Stimulated activated naive CD4-positive, alpha-beta T cell (primary cell): ENCODE measurements at places on chromosomes 5 and 9.

DNA sequence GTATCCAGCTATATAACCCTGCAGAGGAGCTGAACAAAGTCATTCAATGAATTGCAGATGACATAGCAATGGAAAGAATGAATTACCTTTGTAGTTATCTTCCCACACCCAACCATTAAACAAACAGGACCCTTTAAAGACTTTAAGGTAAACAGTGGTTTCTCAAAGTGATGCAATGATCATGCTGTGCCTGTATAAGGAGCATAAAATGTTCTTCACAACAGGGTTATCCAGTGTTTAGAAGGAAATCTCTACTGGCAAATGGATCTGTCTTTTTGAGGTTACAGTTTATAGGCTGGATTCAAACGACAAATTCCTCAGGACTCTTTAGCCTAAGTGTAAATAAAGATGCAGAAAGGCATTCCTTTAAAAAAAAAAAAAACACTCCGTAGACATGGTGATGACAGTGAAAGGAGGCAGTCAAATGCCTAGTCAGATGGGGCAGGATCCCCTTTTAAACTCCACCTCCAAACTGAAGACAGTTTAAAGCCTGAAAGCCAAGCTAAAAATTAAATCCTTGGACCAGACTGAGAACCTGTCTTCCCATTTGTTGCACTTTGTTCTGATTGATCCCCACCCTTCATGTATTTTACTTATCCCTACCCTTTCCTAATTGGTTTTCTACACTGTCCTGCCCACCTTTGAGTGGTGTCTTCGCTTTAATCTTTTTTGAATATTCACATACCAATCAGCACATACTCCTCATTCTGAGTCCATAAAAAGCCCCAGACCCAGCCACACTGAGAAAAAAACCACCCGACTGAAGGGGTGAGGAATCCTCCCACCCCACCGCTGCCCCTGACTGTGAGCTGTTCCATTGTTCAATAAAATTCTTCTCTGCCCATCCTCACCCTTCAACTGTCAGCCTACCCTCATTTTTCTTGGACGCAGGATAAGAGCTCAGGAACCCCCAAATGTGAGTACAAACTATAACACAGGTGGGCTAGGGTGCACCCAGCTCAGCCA, 761.3 kb upstream of the DMAC1 start:
- DNase-seq = no peak

DNA sequence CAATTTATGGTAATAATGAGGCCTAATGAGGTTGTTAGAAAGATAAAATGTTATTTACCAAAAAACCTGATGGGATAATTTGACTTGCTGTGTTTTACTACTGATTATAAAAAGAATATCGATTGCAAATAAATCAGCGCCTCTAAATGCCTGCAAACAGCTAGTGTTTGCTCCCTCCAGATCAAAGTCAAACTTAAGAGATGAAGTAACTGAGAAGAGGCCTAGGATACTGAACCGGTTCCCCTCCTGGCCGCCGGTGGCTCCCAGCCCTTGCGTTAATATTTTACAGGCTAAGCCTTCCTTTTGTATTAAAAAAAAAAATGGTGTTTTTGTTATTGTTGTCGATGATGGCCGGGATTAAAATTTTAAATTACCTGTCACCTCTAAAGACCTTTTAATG, 2.6 kb downstream of the IRX1 start:
- no peak for DNase-seq

DNA sequence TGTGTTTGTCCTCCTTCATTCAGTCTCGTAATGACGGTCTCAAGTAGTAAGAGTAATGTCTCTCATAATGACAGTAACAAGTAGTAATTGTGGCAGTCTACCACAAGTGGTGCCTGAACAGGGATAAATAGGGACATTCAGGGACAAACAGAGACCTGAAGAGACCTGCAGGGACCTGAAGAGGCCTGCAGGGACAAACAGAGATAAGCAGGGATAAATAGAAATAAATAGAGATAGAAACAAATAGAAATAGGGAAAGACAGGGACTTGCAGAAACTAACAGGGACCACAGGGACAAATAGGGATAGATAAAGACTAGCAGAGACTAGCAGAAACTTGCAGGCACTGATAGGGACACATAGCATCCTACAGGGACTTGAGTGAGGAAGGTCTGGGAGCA, 7.9 kb downstream of the UGT3A2 start:
- DNase-seq = no peak

DNA sequence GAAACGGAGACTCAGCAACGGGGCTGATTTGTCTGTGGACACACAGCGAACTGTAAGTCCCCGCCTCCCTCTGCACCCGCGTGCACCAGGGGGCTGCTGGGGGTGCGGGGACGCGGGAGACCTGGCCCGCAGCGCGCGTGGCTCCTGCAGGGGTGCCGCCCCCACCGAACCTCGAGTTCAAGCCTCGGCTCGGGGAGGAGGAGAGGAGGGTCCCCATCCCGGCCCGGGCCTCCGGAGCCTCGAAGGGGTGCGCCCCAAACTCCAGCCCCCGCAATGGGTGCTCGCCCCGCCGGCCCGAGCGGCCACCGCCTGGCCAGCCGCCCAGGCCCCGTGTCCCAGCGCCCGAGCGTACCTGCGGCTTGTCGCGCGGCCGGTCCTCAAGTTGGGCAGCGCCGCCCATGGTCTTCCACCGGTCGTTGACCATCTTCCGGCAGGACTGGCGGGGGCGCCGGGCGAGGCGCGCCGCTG, 829 bp downstream of the FIBCD1 start:
- DNase-seq = no peak

GRCh38 chr5:110045158-110045557, 355.4 kb downstream of the MAN2A1 start:
- no peak for DNase-seq

GRCh38 chr5:173721601-173722232, 105.3 kb upstream of the BOD1 start:
- no peak for DNase-seq

- DNase-seq = no peak
Measured at GRCh38 chr5:32311404-32312196, 1.1 kb downstream of the MTMR12 start.

DNA sequence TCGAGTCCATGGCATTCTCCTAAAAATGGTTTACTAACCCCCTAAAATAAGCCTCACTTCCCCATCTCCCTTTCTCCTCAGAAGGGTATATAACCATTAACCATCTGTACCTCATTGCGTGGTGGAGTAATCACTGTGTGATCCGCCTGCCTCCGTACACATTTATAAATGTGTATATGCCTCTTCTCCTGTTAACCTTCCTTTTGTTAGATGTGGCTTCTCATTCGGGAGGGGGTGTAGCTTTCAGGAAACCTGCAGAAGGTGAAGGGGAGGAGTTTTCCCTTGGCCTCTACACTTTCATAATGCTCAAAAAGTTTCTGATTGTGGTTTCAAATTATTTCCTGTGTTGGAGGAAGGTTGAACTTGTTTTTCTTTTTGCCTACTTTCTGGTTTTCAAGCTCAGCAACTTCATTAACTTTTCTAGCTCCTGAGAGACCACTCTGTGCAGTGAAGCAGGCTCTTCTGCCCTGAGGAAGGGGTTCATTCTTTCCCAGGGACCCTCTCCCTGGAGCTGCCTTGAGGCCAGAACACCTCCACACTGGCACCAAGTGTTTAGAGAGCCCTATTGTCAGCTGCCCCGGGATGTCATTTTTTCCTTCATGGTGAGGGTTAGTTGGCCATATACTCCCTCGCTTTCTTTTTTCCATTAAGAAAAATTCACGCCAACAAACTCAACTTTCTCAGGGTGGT, 46.9 kb downstream of the RASGRF2 start:
- peak; percentile 86 for DNase-seq

GRCh38 chr5:35830587-35830986, 26.1 kb upstream of the IL7R start:
- peak; percentile 81 for DNase-seq

DNA sequence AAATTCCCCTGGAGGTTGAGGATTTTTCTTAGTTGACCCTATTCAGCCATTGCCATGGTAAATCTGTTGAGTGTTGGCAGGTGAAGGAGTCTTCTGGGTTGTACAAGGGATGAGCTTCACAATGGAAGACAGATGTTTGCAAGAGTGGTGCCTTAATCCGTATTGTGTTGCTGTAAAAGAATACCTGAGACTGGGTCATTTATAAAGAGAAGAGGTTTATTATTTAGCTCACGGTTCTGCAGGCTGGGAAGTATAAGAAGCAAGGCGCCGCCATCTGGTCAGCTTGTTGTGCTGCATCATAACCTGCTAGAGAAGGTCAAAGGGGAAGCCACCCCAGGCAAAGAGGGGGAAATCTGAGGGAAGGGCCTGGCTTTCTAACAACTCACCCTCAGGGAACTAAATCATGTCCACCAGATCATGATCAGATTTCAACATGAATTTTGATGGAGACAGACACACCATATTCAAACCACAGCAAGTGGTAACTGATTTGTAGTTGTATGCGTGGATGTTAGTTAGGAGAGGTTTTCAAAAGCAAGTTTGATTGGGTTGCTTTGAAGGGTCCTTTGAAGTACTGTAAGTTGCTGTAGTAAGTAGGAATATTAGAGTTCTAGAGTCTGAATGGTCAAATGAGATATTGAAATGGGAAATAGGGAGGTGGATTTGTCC, 2.5 kb downstream of the TNPO1 start:
- DNase-seq = peak; percentile 45

- no peak for DNase-seq
Measured at GRCh38 chr9:134348404-134349155, 22.3 kb downstream of the RXRA start.

GRCh38 chr9:133632806-133633680, 3.1 kb upstream of the DBH start:
- no peak for DNase-seq

- peak; percentile 66 for DNase-seq
Measured at GRCh38 chr5:176543428-176544182, 5.5 kb upstream of the CDHR2 start.

GRCh38 chr9:16143310-16143709, 590.5 kb downstream of the CCDC171 start:
- DNase-seq = no peak

GRCh38 chr9:76109953-76110352, 219.5 kb downstream of the PCSK5 start:
- DNase-seq = no peak

DNA sequence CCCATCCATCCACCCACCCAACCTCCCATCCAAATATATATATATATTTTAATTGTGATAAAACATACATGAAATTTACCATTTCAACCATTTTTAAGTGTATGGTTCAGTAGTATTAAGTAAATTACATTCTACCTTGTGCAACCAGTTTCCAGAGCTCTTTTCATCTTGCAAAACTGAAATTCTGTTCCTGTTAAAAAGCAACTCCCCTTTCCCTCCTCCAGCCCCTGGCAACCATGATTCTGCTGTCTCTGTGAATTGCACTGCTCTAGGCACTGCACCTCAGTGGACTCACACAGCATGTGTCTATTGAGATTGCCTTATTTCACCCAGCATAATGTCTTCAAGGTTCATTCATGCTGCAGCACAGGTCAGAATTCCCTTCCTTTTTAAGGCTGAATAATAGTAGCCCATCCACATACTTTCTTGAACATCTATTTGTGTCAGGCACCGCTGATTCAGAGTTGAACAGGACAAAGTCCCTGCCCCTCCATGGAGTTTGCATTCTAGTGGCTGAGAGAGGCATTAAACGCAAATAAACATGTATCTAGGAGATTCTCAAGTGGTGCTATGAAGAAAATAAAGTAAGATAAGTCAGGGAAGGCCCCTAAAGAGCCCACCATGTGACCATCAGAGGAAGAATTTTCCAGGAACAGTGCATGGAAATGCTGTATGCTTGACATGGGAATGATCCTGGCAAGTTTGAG, 24.0 kb downstream of the CSF1R start:
- no peak for DNase-seq

- DNase-seq = no peak
Measured at GRCh38 chr9:121242959-121243346, 25.0 kb upstream of the GSN start.

DNA sequence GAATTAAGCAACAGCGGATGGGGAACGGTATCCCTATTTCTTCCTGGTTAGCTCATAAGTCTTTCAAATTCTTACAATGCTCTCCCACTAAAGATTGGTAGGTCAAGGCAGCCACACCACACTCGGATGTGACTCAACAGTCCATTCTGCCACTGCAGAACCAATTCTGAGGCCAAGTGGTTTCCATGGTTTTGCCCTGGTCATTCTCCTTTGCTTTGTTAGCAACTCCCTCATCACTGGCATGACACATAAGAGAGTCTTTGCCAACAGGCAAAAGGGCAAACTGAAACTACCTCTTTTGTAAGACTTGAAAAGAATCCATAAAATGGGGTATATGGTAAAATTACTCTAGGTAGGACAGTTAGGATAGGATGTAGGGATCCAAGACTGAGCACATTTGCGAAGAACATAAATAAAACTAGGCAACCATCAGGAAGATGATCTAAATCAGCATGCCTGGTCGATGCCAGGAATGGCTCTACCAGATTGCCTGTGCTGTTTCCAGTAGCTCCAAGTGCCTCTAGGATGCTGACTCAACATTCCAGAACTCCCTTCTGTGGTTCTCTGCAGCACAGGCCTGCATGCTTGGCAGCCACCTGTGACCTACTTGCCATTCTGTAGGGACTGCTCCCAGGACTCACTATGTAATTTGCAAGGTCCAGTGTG, 105.4 kb downstream of the DCP2 start:
- no peak for DNase-seq

- no peak for DNase-seq
Measured at GRCh38 chr5:91024727-91025126, 358.4 kb downstream of the ARRDC3 start.

DNA sequence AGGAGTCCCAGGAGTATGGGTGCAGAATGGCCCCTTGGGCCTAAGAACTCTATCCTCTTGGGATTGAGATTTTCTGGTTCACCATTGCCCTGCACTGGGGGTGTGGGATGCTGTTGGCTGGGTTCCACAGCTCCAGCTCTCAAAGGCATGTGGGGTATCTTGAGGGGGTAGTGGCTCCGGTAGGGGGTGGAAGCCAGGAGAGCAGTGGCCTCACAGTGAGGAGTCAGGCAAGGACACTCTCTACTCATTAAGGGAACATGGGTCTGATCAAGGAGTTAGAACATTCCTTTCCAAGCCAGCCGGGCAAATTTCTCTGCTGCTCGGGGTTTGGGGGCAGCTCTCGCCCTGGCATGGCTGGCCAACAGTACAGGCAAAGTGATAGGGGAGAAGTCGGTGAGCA, 33.0 kb downstream of the LARP1 start:
- no peak for DNase-seq

GRCh38 chr5:10475931-10476676, 34.4 kb downstream of the ROPN1L start:
- DNase-seq = no peak

DNA sequence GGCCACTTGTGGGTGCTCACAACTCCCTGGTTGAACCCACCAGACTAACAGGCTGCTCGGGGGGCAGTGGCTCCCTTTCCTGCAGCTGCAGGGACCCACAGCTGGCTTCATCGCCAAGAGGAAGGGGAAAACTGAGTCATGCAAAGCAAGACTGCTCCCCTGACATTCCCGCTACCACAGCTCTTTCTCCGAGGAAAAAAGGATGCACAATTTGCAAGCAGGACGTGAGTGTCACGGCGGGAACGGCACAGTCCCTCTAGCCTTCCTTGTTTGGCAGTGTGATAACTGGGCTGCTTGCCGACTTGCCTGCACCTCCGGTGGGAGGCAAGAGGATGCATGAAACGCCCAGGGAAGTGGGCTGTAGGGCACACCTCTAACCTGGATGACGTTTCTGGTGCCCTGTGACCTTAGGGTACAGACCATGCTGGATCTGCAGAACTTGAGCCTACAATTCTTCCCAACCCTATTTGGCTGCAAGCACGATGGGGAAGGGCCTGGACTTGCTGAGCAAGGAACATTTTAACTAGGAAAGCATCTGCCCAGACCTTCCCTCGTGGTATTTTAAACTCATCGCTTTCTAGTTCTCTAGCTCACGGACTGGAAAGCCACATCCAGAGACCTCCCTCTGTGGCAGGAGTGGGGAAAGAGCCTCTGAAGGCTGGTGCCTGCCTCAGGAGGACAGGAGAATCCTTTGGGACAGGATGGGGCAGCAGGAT, 7.8 kb downstream of the SH3PXD2B start:
- no peak for DNase-seq

GRCh38 chr5:55982957-55983381, 11.8 kb downstream of the IL6ST start:
- peak; percentile 23 for DNase-seq
